ENCODE measurements at places on chromosomes 2 and 18.

GRCh38 chr2:67922080-67922785, 140.6 kb downstream of the C1D start:
- no peak for DNase-seq

DNA sequence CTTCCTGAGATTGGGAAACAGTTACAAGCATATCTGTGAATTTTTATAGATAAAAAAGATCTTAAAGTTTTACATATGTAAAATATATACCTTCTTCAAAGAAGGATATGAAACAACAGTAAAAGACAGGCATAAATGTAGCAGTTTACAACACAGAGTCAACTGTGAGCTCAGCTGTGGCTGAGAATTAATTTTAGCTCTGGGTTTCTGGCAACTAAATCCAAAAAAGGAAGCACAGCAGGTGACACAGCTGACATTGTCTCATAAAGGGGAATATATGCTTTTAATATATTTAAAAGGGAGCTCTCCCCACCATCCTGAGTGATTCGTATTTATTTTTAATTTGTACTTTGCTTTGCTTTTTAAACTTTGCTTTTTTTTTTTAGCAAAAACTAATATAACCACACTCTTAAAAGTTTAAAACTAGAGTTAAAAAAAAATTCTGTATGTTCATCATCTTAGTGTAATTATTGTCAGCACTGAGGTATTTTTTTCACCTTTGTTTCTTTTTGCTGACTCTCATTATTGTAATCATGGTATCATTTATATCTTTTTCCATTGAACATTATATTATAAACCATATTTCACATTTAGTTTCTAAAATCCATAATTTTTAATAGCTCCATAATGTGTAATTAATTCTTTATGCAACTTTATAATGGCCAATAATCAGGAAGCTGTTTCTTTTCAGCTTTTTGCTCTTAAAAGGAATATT, 6.7 kb downstream of the TUBB6 start:
- no peak for DNase-seq

DNA sequence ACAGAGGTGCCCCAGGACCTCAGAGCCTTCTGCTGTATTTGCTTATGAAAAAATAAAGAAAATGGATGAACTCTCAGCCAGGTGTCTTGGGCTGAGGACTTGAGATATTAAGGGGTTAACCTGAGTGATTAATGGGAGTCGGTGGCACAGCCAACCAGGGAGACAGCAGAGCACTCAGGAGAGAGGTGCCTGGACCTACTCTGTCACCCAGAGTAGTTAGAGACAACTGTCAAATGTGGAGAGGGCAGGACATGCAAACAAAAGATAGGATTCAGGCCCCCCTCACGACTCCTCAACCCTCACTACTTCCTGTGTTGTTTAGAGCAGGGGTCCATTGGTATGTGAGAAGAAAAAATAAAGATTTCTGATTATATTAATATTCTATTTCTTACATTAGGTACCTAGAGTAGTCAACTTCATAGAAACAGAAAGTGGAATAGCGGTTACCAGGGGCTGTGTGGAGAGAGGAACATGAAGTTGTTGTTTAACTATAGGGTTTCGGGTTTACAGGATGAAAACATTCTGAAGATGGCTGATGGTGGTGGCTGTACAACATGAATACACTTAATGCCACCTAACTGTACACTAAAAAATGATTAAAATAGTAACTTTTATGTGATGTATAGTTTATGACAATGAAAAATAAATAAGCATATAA, 28.6 kb upstream of the CETN1 start:
- no peak for DNase-seq

- no peak for DNase-seq
These were observed 215.6 kb upstream of the SMIM21 start for GRCh38 chr18:75643083-75643482.

DNA sequence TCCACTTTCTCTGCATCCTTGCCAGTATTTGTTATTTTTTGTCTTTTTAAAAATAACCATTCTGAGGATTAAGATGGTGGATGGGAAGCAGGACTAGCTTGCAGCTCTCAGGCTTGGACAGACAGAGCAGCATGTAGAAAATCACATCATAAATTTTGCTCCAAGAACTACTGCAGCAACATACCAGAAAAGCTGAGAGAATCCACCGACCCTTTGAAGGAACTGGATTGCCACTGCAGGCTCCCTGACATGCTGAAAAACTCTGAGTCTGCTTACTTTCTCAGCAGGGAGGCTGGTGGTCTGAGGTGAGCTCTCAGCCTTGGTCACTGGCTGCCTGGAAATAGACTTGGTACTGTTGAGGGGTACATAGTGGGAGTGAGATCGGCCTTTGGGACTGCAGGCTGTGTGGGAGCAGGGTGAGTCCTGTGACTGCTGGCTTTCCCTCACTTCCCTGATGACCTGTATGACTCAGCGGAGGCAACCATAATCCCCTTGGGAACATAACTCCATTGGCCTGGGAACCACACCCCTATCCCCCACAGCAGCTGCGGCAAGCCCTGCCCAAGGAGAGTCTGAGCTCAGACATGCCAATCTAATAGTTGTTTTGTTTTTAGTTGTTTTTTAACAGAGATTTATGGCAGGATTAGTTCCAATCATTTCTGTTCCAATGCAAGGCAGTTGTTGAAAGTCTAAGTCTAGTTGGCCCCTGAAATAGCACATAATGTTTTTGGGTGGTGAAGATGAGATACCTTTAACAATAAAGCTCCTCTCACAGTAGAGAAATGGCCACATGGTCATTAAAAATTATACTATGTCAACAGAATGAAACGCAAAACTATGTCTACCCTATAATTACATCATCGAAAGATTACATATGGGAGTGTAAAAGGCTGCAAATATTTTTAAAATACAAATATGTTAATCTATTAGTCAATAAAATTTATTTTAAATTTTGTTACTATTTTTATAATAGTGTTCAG, 414.2 kb upstream of the CHAC2 start:
- no peak for DNase-seq

DNA sequence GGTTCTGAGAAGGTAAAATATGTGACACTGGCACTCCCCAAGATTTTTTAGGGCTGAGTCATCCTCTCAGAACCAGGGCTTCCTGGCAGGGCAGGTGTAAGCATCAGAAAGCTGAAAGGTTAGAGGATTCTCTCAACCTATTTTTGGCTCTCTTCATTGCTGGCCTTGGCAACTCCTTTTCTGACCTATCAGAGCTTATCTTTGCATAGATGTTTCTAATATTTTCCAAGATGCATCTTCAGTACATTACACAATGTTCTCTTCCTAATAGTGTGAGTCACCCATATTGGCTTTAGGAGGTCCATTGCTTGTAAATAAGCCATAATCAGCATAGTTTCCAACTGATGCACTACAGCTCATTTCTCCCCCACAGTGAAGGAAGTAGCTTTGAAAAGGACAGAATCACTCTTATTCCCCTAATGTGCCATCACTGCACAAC, 2008.4 kb upstream of the PIK3C3 start:
- no peak for DNase-seq

- DNase-seq = no peak
These were observed 146.8 kb upstream of the KCNJ3 start for GRCh38 chr2:154551649-154552048.

DNA sequence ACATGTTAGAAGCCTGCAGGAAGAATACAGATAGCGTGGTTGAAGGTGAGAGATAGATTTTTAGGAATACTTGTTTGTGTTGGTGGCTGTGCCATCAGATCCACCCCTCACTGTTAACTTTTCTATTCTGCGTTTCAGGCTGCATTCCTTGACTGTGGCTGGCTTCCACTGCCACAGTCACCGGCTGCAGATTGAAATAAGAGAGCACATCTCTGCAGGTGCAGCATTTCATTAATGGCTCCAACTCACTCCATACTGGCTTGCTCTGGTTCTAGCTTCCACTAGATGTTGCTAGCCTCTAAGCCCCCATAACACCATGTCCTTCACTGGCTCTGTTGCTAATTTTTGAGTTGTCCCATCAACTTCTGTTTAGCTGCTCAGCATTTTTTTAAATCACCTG, 286.5 kb downstream of the CPS1 start:
- DNase-seq = no peak

- no peak for DNase-seq
These were observed 6.0 kb downstream of the GATA6 start for GRCh38 chr18:22175346-22175745.

DNA sequence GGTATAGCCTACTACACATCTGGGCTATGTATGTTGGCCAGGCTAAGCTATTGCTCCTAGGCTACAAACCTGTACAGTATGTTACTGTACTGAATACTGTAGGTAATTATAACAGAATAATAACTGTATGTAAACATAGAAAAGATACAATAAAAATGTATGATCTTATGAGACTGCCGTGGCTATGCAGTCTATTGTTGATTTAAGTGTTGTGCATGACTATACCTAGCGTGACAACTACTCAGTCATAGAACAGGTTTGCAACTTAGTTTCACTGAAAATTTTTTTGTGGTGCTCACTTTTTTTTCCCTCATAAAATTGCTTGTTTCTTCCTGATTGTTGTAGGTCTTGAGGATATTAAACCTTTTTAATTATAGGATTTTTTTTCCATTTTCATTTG, 25.9 kb downstream of the KCMF1 start:
- DNase-seq = no peak

- no peak for DNase-seq
These were observed 96.5 kb downstream of the EPB41L5 start for GRCh38 chr2:120109186-120110061.

DNA sequence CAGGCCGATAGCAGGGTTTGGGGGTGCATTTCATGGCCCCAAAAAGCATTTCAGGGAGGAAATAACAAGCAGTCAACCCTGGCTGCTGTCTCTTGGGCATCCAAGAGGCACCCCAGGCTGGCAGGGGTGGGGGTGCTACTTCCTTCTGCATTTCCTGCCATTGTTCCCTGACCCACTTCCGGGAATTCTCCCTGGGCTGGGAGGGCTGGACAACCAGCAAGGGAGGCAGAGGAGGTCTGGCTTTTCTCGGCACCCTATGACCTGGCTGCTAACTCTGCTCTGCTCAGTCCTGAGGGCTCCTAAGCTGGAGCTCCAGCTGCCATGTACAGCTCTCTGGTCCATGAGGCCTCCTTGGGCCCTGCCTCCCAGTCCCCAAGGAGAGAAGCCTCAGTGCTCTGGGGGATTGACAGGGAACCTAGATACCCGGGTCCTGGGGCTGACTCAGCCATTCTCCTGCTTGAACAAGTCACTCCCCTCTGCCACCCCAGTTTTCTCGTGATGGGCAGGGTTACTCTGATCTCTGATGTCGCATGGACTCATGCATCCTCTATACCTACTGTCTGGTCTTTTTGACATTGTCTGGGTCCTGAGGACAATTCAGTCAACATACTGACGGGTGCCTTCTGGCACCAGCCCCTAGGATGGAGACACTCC, 47.2 kb downstream of the DYSF start:
- no peak for DNase-seq

GRCh38 chr2:64914735-64915509, 74.3 kb upstream of the SLC1A4 start:
- DNase-seq = no peak

DNA sequence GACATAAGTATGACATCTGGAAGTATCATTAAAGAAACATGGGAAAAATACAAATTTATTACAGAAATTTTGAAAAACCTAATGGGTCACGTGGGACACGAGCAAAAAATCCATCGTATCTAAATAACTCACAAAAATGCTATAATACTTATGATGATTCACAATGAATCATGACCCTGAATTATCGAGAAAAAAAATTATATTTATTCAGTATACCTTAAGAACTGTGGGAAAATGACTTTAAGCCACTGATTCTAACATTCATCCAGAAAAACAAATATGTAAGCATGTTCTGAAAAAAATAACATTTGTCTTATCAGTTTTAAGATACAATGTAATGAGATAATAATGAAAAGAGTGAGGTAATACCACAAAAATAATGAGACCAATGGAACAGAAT, 51.8 kb downstream of the ZNF385B start:
- DNase-seq = no peak

GRCh38 chr2:101348883-101349282, 38.4 kb downstream of the CREG2 start:
- DNase-seq = no peak

GRCh38 chr2:58870704-58871103, 629.6 kb upstream of the FANCL start:
- DNase-seq = no peak

GRCh38 chr18:55779691-55780585, 191.9 kb upstream of the TCF4 start:
- DNase-seq = no peak

- no peak for DNase-seq
These were observed 89.9 kb upstream of the CD226 start for GRCh38 chr18:70037431-70038061.

DNA sequence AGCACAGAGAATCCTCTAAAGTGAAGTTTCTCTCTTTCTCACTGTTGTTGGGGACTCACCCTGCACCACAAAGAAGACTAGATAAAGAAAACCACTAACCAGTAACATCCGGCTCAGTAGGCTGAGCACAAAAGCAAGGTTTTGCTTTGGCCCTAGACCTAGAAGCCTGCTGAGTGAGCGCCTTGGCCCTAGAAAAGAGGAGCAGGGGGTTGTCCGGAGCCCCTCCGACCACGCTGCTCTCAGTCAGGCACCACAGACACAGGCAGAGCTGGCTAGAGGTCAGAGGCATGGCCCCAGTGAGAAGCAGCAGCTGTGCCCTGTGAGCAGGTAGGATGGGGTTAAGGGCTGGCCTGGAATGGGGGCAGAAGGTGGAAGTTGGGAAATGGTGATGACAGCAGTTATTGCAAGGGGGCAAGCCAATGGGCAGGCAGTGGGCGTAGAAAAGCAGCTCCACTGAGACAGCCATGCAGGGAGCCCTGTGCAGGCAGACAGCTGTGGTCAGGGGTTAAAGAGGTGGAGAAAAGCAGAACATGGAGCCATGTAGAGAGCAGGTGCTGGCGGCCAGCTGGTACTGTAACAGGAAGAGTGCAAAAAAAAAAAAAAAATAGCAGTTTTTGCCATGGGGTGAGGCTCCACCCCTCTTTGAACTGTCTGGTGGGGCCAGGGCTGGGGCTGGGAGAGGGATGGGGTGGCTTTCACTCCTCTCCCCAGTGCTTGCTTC, 36.9 kb upstream of the SLC14A1 start:
- DNase-seq = no peak

DNA sequence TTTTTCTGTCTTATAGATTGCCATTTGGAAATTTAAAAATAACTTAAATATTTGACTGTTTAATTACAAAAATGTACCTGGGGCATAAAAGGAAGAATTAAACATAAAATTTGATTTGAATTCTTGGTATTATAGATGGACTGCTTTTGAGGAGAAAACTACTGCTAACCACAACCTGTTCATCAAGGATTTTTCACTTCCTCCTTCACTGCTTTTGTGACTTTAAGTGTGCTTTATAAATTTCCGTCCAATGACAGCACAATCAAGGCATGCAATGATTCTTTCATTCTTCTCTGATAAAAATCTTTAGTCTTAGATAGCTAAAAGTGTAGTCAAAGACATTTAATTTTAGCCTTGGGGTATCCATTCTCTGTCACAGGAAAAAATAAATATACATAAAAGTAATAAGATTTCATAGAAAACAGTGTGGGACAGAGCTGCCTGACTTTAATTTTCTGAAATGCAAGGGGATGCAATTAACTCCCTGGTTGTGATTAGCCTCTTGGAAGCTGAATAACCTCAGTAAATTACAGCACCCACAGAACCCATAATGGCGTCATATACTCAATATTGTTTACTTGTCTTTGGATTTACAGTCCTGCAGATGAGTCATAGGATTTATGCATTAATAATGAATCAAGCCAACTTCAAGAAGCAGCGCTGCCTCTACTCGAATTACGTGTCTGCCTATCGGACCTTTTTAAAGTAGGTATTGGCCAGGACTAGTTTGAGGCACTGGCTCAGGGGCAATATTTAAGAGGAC, 587.9 kb downstream of the NRXN1 start:
- no peak for DNase-seq

All from stimulated activated CD8-positive, alpha-beta memory T cell treated with anti-CD3 and anti-CD28 coated beads, Interleukin-4, amount 100 ng/mL, for 24 hours (primary cell).